Stimulated activated CD8-positive, alpha-beta memory T cell treated with anti-CD3 and anti-CD28 coated beads, Interleukin-7, amount 100 ng/mL, for 1 hour (primary cell): ENCODE measurements at places on chromosomes 5 and 9.

DNA sequence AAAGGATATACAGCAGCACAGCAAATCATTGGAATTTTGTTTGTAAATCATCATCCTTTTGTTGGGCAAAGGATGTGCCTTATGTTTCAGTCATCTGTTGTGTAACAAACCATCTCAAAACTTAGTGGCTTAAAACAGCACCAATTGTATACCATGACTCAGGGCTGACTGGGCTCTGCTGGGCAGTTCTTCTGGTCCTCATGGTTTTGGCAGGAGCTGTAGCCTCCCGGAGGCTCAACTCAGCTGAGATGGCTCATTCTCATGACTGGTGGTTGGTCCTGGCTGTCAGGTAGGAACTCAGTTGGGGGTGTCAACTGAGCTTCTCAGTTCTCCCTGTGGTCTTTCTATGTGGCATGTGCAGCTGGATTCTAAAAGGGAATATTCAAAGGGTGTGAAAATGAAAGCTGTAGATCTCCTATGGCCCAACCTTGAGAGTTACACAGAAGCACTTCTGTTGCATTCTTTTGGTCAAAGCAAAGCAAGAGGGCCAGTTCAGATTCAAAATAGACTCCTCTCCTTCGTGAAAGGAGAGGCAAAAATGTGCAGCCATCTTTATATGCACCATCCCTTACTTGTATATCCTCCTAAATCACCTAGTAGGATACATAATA is 39.1 kb upstream of the CPEB4 start:
- DNase-seq, result no peak

DNA sequence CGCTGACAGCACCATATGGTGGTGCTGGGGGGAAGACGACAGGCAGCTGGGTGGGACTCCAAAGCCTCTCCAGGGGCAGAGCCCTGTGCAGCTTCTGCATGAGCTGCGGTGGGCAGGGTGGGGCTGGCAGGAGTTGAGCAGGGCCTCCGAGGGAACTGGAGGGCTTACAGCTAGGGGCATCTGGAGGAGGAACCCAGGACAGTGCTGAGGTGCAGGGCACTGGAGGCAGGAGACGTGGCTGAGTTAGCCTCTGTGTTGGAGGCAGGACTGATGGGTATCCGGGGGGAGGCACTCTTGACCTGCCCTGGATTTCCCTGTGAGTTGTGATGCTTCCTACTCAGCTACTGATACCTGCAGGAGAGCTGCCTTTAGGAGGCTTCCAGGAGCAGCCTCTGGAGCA is 45.0 kb downstream of the TENT4A start:
- no peak for DNase-seq

DNA sequence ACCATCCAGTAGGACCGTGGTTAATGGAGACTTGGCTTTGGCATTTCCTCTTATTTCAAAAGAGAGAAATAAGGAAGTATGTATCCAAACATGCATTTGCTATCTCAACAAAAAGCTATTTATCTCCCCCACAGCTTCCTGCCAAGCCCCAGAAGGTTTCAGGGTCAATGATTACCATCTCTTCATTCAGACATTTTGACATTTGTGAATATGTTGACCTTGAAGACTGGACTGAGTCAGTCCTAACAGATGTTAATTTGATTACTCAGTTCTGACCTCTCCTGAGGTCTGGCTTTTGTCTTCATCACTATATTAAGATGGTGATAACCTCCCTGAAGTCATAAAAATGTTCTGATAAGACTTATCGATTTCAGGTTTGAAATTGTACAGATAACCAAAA is 479.4 kb downstream of the AGTPBP1 start:
- DNase-seq, result no peak

GRCh38 chr9:78280982-78281668 is 15.8 kb upstream of the PSAT1 start:
- DNase-seq, result no peak

GRCh38 chr5:123414974-123415373 is 8.2 kb downstream of the CEP120 start:
- DNase-seq, result no peak

DNA sequence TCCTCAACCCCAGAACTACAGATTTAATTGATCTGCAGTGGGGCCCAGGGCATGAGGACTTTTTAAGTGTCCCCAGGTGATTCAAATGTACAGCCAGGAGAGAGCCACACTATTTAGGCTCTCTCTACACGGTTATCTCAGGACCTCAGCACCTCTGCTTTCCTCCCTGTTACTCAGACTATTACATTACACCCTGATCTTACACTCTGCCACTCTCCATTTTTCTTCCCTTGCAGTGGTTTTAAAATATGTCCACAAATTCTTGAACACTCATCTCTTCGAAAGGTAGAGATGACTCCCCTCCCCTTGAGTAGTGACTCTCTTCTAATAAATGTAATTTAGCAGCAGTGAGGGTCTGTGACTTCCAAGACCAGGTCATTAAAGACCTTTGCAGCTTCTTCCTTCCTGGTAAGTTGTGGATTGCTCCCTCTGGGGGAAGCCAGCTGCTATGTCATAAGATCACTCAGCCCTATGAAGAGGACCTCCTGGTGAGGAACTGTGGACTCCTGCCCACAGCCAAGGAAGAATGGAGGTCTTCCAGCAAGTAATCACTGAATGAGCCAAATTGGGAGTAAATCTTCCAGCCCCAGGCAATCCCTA is 87.5 kb upstream of the SSBP2 start:
- no peak for DNase-seq

DNA sequence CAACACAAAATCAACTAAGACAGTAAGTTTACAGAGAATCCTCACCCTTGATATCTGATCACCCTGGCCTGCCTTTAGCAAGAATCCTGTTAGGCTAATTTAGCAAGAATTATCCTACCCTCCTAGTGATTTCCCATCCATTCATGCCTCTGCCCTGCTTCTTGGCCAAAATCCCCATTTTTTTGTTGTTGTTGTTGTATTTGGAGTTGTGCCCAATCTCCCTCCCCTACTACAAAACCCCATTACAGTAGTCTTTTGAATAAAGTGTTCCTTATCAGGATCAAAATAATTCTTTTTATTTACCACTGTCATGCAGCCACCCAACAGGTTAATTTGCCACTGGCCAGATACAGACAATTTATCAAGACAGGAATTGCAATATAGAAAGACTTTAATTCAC is 58.5 kb upstream of the CLINT1 start:
- DNase-seq, result no peak

GRCh38 chr5:32991421-32991815 is 280.3 kb downstream of the NPR3 start:
- no peak for DNase-seq

GRCh38 chr5:17891881-17892280 is 257.6 kb downstream of the TAF11L14 start:
- no peak for DNase-seq

DNA sequence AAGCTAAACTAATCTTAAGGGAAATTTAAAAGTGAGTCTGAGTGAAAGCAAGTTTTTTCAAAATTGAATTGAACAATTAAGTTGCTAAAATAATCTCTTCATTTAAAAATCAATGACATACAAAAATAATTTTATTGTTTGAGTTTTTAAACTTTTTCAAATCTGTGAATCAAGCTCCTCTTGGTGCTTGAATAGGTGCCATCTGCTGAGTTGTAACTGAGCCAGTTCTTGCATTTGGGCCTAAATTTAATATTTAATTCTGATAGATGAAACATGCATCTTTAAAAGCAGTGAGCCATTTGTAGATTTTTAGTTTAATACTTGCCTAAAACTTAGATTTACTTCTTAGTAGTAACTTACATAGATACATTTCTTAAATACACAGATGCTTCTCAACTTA is 31.8 kb downstream of the SPATA31D1 start:
- no peak for DNase-seq

GRCh38 chr9:19992556-19992955 is 203.7 kb upstream of the SLC24A2 start:
- DNase-seq, result no peak

DNA sequence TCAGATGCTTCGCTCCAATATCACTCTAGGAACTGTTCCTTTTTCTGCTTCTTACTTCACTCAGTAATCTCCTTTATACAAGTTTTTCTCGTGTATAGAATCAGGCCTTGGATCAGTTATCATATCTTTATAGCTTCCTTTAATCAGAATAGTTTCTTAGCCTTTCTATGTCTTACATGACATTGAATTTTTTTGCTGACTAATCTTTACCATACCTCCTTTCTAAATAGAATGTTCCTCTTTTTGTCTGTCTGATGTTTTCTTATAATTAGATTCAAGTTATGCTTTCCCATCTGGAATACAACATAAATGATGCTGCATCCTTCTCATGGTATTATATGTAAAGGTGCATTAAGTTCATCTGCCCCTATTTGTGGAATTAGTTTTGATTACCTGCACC is 40.2 kb upstream of the TYRP1 start:
- no peak for DNase-seq

DNA sequence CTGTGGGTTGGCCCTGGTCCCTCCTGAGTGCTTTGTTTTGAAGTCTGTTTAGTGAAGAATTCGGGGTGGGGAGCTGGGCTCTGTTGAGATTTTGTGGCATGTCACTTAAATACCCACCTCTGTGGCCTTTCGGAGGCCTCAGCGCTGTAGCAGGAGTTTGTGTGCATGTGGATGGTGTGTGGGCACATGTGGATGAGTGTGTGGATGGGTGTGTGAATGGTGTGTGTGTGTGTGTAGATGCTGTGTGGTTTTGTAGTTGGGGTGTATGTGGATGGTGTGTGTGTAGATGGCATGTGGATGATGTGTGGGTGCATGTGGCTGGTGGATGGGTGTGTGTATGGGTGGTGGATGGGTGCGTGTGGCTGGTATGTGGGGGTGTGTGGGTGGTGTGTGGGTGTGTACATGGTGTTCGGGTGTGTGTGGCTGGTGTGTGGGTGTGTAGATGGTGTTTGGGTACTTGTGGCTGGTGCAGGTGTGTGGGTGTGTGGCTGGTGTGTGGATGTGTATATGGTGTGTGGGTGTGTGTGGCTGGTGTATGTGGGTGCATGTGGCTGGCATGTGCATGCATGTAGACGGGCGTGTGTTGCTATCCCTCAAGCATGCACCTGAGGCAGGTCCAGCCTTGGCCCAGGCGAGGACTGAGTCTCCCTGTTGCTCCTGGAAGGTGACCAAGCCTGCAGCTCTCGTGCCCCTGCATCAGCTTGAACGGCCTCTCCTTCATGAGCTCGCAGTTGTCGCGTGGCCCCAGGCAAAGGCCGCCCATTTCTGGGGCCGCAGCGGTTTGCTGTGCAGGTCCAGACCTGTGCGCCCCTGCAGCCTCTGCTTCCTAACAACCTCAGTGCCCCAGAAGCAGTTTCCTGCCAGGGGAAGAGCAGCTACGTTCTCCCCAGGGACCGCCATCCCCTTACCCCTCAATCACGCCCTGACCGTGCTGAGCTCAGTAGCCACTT is 54.0 kb upstream of the FCN2 start:
- DNase-seq, result no peak

- no peak for DNase-seq
Observed at GRCh38 chr9:116686693-116687073, 422 bp upstream of the TRIM32 start.
